Endothelial cell of umbilical vein (primary cell): ENCODE measurements at places on chromosomes 2 and 18. TPM values are rescaled to one million over a fixed set of nuclear protein-coding genes. Genes with fewer than 3 reads are reported as not detected.

The CPS1 gene
- total RNA-seq, result 0.53 and 0.88 TPM in 2 replicates

The MDH1B gene
- 0.51 TPM in 1 of 2 replicates, not detected in the other for total RNA-seq

The IL36G gene
- total RNA-seq, result not detected in 2 replicates

The TRIM43 gene
- total RNA-seq, result not detected in 2 replicates

The ARHGEF33 gene
- 0.12 and 0.18 TPM in 2 replicates for total RNA-seq

The LRRTM1 gene
- not detected in 2 replicates for total RNA-seq

The PMAIP1 gene
- total RNA-seq, result 11.9 and 13.5 TPM in 2 replicates

The ST8SIA3 gene
- not detected in 2 replicates for total RNA-seq

The ERBB4 gene
- total RNA-seq, result 0.27 and 0.74 TPM in 2 replicates

The SPATA3 gene
- not detected in 2 replicates for total RNA-seq

The RAB6C gene
- total RNA-seq, result not detected in 2 replicates

The FBLN7 gene
- total RNA-seq, result 2.1 and 3.3 TPM in 2 replicates

The G6PC2 gene
- total RNA-seq, result not detected in 2 replicates

The EMX1 gene
- not detected in 2 replicates for total RNA-seq

The OTOS gene
- not detected in 2 replicates for total RNA-seq

The PRLH gene
- total RNA-seq, result not detected in 2 replicates

The PPP1R1C gene
- total RNA-seq, result 0.55 TPM in 1 of 2 replicates, not detected in the other

The FAM124B gene
- 81.4 and 82.0 TPM in 2 replicates for total RNA-seq

The UGT1A6 gene
- not detected in 2 replicates for total RNA-seq

The SERPINB7 gene
- not detected in 2 replicates for total RNA-seq

The ABCB11 gene
- total RNA-seq, result 0.44 and 0.58 TPM in 2 replicates

The LDLRAD4 gene
- 6.5 and 7.2 TPM in 2 replicates for total RNA-seq

The STARD7 gene
- total RNA-seq, result 107 and 132 TPM in 2 replicates

The BOK gene
- 52.4 and 76.0 TPM in 2 replicates for total RNA-seq

The MOGAT1 gene
- total RNA-seq, result not detected in 2 replicates

The GNLY gene
- total RNA-seq, result not detected in 2 replicates

The METTL21A gene
- total RNA-seq, result 12.8 and 14.0 TPM in 2 replicates

The RANBP2 gene
- total RNA-seq, result 75.6 and 79.4 TPM in 2 replicates

The XIRP2 gene
- total RNA-seq, result 0.18 and 0.66 TPM in 2 replicates

The UGT1A5 gene
- not detected in 2 replicates for total RNA-seq

The CELF4 gene
- total RNA-seq, result not detected in 2 replicates

The ZNF521 gene
- total RNA-seq, result 166 and 168 TPM in 2 replicates

The MAP2 gene
- 46.1 and 61.2 TPM in 2 replicates for total RNA-seq

The CCDC93 gene
- total RNA-seq, result 29.3 and 35.1 TPM in 2 replicates

The MTCL1 gene
- 36.7 and 75.7 TPM in 2 replicates for total RNA-seq

The VIT gene
- total RNA-seq, result 0.48 and 0.88 TPM in 2 replicates

The TEX44 gene
- total RNA-seq, result not detected in 2 replicates

The ACMSD gene
- not detected in 2 replicates for total RNA-seq

The C2orf76 gene
- 12.0 and 12.1 TPM in 2 replicates for total RNA-seq

The FEV gene
- not detected in 2 replicates for total RNA-seq

The DAPL1 gene
- total RNA-seq, result not detected in 2 replicates

The SH3RF3 gene
- total RNA-seq, result 9.4 and 14.7 TPM in 2 replicates

The COL3A1 gene
- 1.3 and 8.7 TPM in 2 replicates for total RNA-seq

The ANKRD44 gene
- total RNA-seq, result 6.1 and 8.1 TPM in 2 replicates

The RAB11FIP5 gene
- 47.0 and 49.4 TPM in 2 replicates for total RNA-seq

The MARCO gene
- total RNA-seq, result not detected in 2 replicates

The KLF7 gene
- 42.9 and 53.7 TPM in 2 replicates for total RNA-seq

The SATB2 gene
- 1.1 and 1.6 TPM in 2 replicates for total RNA-seq

The TPO gene
- total RNA-seq, result not detected in 2 replicates

The HOXD10 gene
- total RNA-seq, result not detected in 2 replicates

The PTRHD1 gene
- total RNA-seq, result 35.6 and 41.1 TPM in 2 replicates

The CRYGD gene
- not detected in 2 replicates for total RNA-seq

The SERPINB4 gene
- total RNA-seq, result not detected in 2 replicates

The HAAO gene
- 0.60 and 0.82 TPM in 2 replicates for total RNA-seq

The ABHD1 gene
- total RNA-seq, result not detected in 2 replicates

The ITPRIPL1 gene
- 4.6 and 5.8 TPM in 2 replicates for total RNA-seq

The CABYR gene
- 8.9 and 11.4 TPM in 2 replicates for total RNA-seq

The NYAP2 gene
- total RNA-seq, result not detected in 2 replicates

The ADD2 gene
- not detected in 2 replicates for total RNA-seq
